ENCODE measurements at places on chromosomes 16 and 17.

DNA sequence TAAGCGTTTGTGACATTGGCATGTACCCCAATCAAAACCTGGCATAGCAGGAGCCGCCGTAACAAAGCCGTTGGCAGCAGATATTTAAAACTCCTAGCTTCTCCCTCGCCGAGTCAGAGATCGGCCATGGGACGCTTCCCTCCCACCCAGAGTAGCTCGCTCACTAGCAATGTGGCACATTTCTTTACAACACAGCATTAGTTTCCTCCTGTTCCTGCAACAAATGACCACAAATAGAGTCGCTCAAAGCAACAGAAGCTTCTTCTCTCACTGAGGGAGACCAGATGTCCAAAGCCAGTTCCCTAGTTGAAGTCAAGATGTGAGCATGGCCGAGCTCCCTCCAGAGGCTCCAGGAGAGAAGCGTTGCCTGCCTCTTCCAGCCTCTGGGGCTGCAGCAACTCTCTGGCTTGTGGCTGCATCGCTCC lies 106.7 kb downstream of the RBFOX3 start:
- no peak for DNase-seq

GRCh38 chr17:74857191-74857590 lies 2.5 kb downstream of the GRIN2C start:
- no peak for DNase-seq

- DNase-seq: no peak
These were observed 703.8 kb downstream of the CDH8 start for GRCh38 chr16:61332461-61332860.

GRCh38 chr16:76797457-76797856 lies 393.5 kb upstream of the MON1B start:
- DNase-seq: no peak

DNA sequence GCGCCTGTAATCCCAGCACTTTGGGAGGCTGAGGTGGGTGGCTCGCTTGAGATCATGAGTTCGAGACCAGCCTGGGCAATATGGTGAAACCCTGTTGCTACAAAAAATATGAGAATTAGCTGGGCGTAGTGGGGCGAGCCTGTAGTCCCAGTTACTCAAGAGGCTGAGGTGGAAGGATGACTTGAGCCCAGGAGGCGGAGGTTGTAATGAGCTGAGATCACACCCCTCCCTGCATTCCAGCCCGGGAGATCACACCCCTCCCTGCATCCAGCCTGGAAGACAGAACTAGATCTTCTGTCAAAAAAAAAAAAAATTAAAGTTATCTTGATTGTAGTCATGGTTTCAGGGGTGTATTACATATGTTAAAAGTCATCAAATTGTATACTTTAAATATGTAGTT lies 26.8 kb upstream of the GLG1 start:
- DNase-seq: no peak

DNA sequence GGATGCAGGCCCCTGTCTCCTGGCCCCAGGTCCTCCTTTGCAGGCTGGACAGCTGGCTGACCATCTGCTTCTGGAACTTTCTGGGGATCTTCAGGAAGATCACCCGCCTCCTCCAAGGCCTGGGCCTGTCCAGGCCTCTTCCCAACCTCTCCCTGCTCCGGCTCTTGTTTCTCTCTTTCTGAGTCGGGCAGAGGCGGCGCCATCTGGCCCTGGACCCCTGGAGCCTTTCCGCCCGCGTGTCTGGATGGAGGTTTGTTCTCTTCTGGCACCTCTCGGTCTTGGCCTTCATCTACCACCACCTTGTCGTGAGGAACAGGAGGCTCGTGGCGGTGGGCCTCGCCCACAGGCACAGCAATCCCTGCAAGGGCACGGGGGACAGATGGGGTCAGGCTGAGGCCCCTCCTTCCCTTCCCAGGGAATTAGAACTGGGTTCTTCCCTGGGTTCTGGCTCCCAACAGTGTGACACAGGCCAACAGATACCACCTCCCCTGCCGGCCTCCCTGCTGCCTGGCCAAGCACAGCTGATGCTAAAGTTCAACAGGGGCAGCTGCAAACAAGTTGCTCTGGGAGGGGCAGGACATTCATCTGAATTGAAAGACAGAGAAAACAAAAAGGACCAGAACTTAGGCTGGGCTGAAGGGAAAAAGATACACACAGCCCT lies 13.3 kb downstream of the NDUFAF8 start:
- no peak for DNase-seq

- no peak for DNase-seq
These were observed 110.2 kb downstream of the C16orf78 start for GRCh38 chr16:49483651-49484450.

- peak; percentile 80 for DNase-seq
These were observed 5.4 kb downstream of the NAT9 start for GRCh38 chr17:74770498-74771318.

DNA sequence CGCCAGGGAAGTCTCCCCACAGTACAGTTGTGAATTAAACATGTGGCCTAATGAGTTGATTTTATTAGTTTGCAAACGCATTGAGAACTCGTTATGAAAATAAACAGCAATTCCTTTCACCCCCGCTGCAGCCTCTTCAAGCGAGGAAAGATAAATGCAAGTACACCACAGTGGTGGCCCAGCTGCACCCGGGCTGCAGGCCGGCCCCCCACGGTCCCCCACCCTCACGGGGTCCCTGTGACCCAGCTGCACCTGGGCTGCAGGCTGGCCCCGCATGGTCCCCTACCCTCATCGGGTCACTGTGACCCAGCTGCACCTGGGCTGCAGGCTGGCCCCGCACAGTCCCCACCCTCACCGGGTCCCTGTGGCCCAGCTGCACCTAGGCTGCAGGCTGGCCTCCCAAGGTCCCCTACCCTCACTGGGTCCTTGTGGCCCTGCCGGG lies 32.2 kb downstream of the SDK2 start:
- DNase-seq: no peak

- DNase-seq: no peak
These were observed 1.1 kb upstream of the LSM12 start for GRCh38 chr17:44067545-44067940.

All from type B pancreatic cell (in vitro differentiated cells).